Upper lobe of left lung (tissue), 6 donors: ENCODE measurements at places on chromosomes 2 and 18. TPM values are rescaled to one million over a fixed set of nuclear protein-coding genes. Genes with fewer than 3 reads are reported as not detected.

DNA sequence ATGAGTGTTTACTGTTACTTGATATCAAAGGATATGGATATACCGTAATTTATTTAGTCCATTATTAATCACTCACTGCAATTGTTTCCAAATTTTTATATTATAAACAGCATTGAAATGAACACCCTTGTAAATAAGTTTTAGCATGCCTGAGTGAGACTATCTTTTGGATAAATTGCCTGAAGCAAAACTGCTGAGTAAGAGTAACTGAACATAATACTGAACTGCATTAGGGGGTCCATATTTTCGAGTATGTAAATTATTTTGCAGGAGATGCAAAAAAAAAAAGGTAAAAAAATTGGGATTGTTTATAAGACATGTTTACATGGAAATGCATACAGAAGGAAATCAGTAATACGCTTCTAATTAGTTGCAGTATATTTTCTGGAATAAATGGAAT, 215.6 kb upstream of the SMAD7 start:
- no peaks in the 10 kb centered on the region for H3K27me3 ChIP-seq
- no peaks in the 10 kb centered on the region for H3K36me3 ChIP-seq
- peaks cover 9% of the 10 kb centered on the region for H3K4me1 ChIP-seq
- no peak overlapping the region for H3K27ac ChIP-seq
- no peak overlapping the region for H3K4me3 ChIP-seq
- DNase-seq: no peak

- no peaks in the 10 kb centered on the region for H3K36me3 ChIP-seq
- H3K27me3 ChIP-seq: no peaks in the 10 kb centered on the region
- DNase-seq: peak; percentile 50
- H3K27ac ChIP-seq: no peak overlapping the region
Measured at GRCh38 chr18:7366597-7366996, 135.7 kb downstream of the LRRC30 start.

DNA sequence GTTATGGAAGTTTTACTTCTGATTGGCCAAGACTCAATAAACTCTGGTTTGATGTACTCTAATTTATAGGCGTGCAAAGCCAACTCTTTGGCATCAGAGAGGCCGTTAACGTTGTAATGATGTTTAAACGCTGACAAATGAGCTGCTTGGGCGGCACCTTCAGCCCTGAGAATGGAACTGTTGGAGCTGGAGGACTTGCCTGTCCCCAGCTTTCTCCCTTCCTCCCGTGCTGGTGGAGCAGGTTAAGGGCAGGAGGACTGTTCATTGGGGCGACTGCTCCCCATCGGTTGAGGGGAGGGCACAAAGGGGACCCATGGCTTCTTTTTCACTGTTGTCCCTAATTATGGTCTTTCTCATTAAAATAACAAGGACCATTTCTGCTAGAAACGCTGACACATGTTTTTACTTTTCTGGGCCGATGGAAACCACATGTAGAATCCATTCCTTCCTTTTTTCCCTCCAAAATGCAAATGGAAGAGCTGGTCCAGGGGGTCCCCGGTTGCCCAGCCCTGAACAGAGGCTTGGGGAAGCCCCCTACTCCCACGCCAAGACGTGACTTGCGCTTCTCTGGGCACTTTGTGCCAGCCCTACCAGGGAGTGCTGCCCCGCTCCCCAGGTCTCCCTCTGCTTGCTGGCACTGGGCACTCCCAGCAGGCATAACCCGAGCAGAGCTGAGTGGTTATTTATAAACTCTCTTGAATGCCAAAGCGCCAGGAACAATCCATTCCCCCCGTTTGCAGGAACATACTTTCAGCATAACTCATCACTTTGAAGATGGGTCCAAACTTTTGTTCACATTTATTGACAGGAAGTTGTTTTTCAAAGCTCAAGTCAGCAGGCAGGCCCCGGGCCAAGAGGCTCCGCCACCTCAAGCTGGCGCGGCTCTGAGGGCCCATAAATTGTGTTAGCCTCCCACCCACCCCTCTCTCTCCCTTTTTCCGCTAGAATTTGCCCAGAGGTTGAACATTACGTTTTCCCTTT, 170.1 kb downstream of the ASB1 start:
- no peaks in the 10 kb centered on the region for H3K36me3 ChIP-seq
- H3K27ac ChIP-seq: peak overlapping the region; percentile 68

DNA sequence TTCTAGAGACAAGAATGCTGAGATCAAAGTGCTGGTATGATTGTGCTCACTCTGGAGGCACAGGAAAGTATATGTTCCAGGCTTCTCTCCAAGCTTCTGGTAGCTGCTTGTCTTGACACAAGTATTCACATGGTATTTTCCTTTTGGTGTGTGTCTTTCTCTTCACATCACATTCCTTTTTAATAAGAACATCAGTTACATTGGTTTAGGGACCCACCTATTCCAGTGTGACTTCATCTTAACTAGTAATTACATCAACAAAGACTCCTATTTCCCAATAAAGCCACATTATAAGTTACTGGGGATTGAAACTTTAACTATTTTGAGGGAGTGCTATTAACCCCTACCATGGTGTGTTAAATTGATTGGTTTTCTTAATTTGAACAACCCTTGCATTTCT, 119.1 kb downstream of the FSIP2 start:
- no peak overlapping the region for H3K4me3 ChIP-seq
- H3K36me3 ChIP-seq: no peaks in the 10 kb centered on the region
- DNase-seq: no peak
- no peak overlapping the region for H3K27ac ChIP-seq
- no peaks in the 10 kb centered on the region for H3K4me1 ChIP-seq

GRCh38 chr2:42510608-42511243, 16.9 kb upstream of the KCNG3 start:
- no peak for DNase-seq
- H3K27me3 ChIP-seq: no peaks in the 10 kb centered on the region
- H3K36me3 ChIP-seq: no peaks in the 10 kb centered on the region
- H3K4me3 ChIP-seq: no peak overlapping the region
- H3K4me1 ChIP-seq: no peaks in the 10 kb centered on the region

- H3K27ac ChIP-seq: no peak overlapping the region
- H3K4me1 ChIP-seq: no peaks in the 10 kb centered on the region
- no peaks in the 10 kb centered on the region for H3K36me3 ChIP-seq
- DNase-seq: no peak
Measured at GRCh38 chr2:48874282-48874681, 118.8 kb upstream of the LHCGR start.

DNA sequence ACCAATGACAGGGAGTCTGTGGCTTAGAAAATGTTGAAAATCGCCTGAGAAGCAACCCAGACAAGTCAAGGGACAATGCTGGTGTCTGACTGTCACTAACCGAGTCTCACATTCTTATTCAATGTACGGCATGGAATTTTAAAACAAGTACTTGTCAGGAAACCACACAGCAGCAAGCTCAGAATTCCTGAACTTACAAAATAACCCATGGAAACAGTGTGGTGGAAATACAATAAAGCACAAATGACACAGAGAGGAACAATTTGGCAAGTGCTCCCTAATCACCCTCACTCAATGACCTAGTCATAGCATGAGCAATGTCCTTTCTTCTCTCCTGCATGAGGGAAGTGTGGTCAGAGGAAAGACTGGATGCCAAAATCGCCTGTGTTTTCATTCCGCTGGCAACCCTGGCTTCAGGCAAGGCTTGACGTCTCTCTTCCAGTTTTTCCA, 154.0 kb downstream of the SATB2 start:
- DNase-seq: no peak
- H3K27me3 ChIP-seq: no peaks in the 10 kb centered on the region

The PTH2R gene
- 0.40 TPM for total RNA-seq

GRCh38 chr2:74025971-74026612, 41.4 kb downstream of the TET3 start:
- DNase-seq: no peak
- H3K27me3 ChIP-seq: no peaks in the 10 kb centered on the region
- H3K4me3 ChIP-seq: no peak overlapping the region

The NYAP2 gene
- total RNA-seq: 0.15 TPM

DNA sequence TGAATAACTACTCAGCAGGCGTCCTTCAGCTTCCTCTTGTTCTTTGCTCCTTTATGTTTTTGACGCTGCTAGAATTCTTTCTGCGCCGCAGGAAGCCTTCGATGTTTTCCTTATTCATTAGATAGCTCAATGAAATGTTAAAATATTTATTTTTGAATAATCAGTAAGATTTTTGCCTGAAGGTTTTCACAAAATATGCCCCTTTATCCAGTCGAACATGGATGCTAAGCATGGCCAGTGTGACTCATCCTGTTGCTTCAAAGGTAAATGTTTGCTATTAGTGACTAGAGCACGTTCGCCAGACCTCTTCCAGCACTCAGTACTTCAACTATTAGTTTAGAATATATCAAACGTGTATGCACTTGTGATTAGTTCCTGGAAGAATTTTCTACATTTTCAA, 7.6 kb upstream of the MEIS1 start:
- no peak overlapping the region for H3K27ac ChIP-seq
- H3K36me3 ChIP-seq: no peaks in the 10 kb centered on the region
- H3K4me1 ChIP-seq: peaks cover 21% of the 10 kb centered on the region
- DNase-seq: no peak

The CYRIA gene
- total RNA-seq: 22.7 TPM

DNA sequence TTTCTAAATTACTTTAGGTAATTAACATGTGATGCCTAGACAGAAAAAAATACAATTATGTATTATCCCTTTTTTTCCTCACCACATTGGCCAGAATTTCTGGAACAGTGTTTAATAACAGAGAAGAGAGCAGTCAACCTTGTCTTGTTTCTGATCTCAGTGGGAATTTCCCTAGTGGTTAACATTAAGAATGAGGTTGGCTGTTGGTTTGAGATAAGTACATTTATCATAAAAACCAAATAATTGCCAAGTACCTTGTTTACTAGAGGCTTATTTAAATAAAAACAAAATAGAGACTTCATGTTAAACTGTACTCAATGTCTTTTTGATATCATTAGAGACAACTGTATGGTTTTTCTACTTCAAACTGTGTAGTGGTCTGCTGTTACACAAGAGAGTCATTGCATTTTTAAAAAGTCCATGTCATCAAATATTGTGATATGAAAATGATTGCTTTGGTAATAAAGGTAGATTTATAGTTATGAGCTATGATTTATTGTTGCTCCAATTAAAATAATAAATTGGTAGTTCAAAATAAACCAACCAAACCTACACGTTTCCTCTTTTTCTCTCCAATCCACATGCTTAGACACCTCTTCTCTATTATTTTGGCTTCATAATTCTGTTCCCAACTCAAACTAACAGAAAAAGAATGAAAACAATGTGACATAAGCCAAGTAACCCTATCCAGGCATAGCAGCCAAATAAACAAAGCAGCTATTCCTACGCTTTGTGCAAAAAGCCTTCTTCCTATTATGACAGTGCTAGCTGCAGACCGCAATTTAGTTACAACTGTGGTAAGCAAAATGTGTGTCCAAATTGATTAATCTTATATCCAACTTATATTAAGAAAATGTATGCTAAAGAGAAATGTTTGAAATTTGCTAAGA, 20.9 kb upstream of the TANK start:
- H3K27ac ChIP-seq: no peak overlapping the region
- peak overlapping the region; percentile 39 for H3K4me3 ChIP-seq

The RGPD3 gene
- 0.46 TPM for total RNA-seq

- no peaks in the 10 kb centered on the region for H3K27me3 ChIP-seq
- DNase-seq: no peak
- H3K4me3 ChIP-seq: no peak overlapping the region
Measured at GRCh38 chr2:55947752-55948151, 24.2 kb upstream of the EFEMP1 start.

- H3K27me3 ChIP-seq: no peaks in the 10 kb centered on the region
- H3K36me3 ChIP-seq: no peaks in the 10 kb centered on the region
- DNase-seq: no peak
- no peaks in the 10 kb centered on the region for H3K4me1 ChIP-seq
- H3K27ac ChIP-seq: no peak overlapping the region
Measured at GRCh38 chr2:190668892-190669291, 20.0 kb downstream of the NAB1 start.

DNA sequence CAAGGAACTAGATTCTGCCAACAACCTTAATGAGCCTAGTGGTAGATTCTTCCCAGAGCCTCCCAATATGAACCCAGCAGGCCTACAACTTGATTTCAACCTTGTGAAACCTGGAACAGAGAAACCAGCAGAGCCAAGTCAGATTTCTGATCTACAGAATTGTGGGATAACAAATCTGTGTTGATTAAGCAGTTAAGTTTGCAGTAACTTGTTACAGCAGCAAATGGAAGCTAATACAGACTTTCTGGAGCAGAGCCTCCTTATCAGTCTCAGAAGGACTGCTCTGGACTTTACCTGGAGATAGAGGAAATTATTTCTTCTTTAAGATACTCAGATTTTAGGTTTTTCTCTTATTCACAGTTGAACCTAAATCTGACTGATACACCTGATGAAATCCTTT, 225.5 kb downstream of the DYM start:
- no peaks in the 10 kb centered on the region for H3K36me3 ChIP-seq
- H3K27me3 ChIP-seq: no peaks in the 10 kb centered on the region
- no peak overlapping the region for H3K27ac ChIP-seq
- H3K4me3 ChIP-seq: no peak overlapping the region
- no peaks in the 10 kb centered on the region for H3K4me1 ChIP-seq

The EVA1A gene
- 40.8 TPM for total RNA-seq

GRCh38 chr2:25251422-25252273, 83.3 kb upstream of the POMC start:
- no peaks in the 10 kb centered on the region for H3K27me3 ChIP-seq
- H3K27ac ChIP-seq: peak overlapping the region; percentile 68
- peaks cover 17% of the 10 kb centered on the region for H3K4me1 ChIP-seq
- peak; percentile 54 for DNase-seq
- peaks cover 11% of the 10 kb centered on the region for H3K36me3 ChIP-seq

DNA sequence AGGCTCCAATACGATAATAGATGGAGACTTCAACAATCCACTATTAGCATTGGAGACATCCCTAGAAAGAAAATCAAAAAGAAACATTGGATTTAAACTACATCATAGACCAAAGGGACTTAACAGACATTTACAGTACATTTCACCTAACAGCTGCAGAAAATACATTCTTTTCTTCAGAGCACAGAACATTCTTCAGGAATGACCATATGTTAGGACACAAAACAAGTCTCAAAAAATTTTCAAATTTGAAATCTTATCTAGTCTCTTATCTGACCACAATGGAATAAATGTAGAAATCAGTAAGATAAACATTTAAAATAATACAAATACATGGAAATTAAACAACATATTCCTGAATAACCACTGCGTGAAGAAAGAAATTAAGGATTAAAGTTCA, 68.7 kb downstream of the STRADB start:
- no peaks in the 10 kb centered on the region for H3K4me1 ChIP-seq
- H3K27me3 ChIP-seq: no peaks in the 10 kb centered on the region
- H3K27ac ChIP-seq: no peak overlapping the region
- no peak overlapping the region for H3K4me3 ChIP-seq
- no peak for DNase-seq

The TRAF3IP1 gene
- 23.9 TPM for total RNA-seq

DNA sequence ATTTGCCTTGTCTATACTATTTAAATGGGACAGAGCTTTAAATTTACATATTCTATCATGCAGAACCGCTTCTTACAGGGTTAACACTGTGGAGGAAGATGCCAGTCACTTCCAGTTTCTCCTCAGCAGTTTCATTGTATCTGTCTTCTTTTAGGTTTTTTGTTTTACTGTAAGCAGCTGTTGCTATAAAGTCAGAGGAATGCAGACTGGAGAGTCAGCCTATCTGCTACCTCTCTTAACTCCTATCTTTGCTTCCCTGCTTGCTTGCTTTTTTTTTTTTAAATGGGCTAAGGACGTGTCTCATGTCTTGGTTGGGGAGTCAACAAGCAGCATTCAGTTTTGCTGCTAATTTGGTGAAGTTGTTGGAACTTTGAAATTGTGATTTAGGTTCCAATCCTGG, 8.9 kb downstream of the EPC2 start:
- no peak for DNase-seq
- no peaks in the 10 kb centered on the region for H3K36me3 ChIP-seq
- H3K4me3 ChIP-seq: no peak overlapping the region
- no peaks in the 10 kb centered on the region for H3K27me3 ChIP-seq

GRCh38 chr18:36809590-36810381, 19.0 kb downstream of the TPGS2 start:
- no peak overlapping the region for H3K27ac ChIP-seq
- H3K36me3 ChIP-seq: peaks cover 7% of the 10 kb centered on the region
- no peak overlapping the region for H3K4me3 ChIP-seq
- DNase-seq: peak; percentile 41
- no peaks in the 10 kb centered on the region for H3K27me3 ChIP-seq
- peaks cover 16% of the 10 kb centered on the region for H3K4me1 ChIP-seq
